ENCODE measurements at places on chromosomes 12 and 14.

GRCh38 chr12:129870796-129871195 is 33.0 kb downstream of the TMEM132D start:
- no peak for DNase-seq

- DNase-seq: no peak
Measured at GRCh38 chr12:44627387-44628166, 248.5 kb downstream of the NELL2 start.

DNA sequence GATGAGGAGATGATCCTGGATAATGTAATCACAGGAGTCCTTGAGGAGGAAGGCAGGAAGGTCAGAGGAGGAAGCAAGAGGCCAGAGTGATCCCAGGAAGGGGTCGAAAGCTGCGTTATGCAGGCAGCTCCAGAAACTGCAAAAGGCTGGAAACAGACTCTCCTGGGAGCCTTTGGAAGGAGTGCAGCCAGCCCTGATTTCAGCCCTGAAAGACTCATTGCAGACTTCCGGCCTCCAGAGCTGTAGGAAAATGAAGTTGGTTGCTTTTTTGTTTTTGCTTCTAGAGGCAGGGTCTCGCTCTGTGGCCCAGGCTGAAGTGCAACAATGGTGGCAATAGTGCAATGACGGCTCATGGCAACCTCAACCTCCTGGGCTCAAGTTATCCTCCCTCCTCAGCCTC is 44.6 kb upstream of the FZD10 start:
- DNase-seq: no peak

DNA sequence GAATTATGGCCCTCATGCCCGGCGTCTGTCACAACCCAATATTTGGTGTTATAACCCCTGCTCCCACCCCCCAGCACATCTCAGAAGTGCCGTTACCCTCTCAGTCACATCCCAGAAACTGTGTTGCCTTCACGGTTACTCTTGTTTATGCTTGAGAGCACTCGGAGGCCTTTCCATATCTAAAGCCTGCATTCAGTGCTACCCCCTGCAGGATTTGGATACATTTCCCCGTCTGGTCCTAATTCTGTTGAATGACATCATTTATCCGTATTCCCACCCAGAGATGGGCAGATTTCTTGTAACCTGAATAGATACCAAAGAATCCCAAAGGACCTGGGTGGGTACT is 19.1 kb upstream of the FOS start:
- no peak for DNase-seq

- no peak for DNase-seq
Measured at GRCh38 chr12:114384739-114385138, 21.2 kb downstream of the TBX5 start.

All from stimulated activated CD8-positive, alpha-beta memory T cell treated with anti-CD3 and anti-CD28 coated beads, Interleukin-4, amount 100 ng/mL, for 1 hour (primary cell).